Heart right ventricle (tissue), 16 donors: ENCODE measurements at places on chromosomes 6 and 20. TPM values are rescaled to one million over a fixed set of nuclear protein-coding genes. Genes with fewer than 3 reads are reported as not detected.

Gene TXLNB
- 93.3 TPM for total RNA-seq

Gene CPXM1
- 1.4 TPM for total RNA-seq

Gene NOX3
- total RNA-seq: not detected

Gene COL19A1
- total RNA-seq: 2.8 TPM

Gene EDN3
- not detected for total RNA-seq

Gene RCAN2
- 298 TPM for total RNA-seq

Gene RNF182
- total RNA-seq: not detected

Gene HEY2
- total RNA-seq: 32.0 TPM

Gene BCAS1
- total RNA-seq: not detected

Gene NANP
- total RNA-seq: 4.2 TPM

DNA sequence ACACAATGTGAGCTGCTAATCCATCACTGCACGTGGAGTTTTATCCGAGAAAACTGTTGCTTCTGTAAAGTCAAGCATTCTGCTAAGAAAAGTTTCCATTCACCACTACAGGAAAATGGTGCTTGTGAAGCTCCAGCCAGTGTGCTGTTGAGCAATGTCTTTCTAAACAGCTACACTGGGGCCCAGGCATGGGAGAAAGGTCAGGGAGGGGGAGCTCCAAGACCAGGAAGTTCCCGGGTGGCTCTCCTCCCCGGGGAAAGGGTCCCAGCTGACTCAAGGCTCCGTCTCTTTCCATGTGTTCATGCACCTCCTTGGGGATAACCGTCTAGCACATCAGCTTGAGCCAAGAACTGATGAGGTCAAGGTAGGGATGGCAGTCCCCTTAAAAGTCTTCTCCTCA is 20.5 kb downstream of the RPP40 start:
- H3K4me3 ChIP-seq: no peak overlapping the region
- H3K36me3 ChIP-seq: no peaks in the 10 kb centered on the region
- H3K4me1 ChIP-seq: no peaks in the 10 kb centered on the region
- DNase-seq: no peak
- no peaks in the 10 kb centered on the region for H3K27me3 ChIP-seq

- H3K36me3 ChIP-seq: no peaks in the 10 kb centered on the region
- no peak for DNase-seq
- no peaks in the 10 kb centered on the region for H3K4me1 ChIP-seq
- H3K4me3 ChIP-seq: no peak overlapping the region
- no peak overlapping the region for H3K27ac ChIP-seq
These were observed 72.3 kb upstream of the CD2AP start for GRCh38 chr6:47405273-47405672.

- no peak overlapping the region for H3K4me3 ChIP-seq
- no peaks in the 10 kb centered on the region for H3K36me3 ChIP-seq
- no peaks in the 10 kb centered on the region for H3K27me3 ChIP-seq
- H3K4me1 ChIP-seq: peaks cover 11% of the 10 kb centered on the region
- DNase-seq: peak; percentile 19
- H3K27ac ChIP-seq: no peak overlapping the region
These were observed 131.5 kb upstream of the F13A1 start for GRCh38 chr6:6452002-6452401.

GRCh38 chr6:126056355-126057004 is 70.1 kb downstream of the TRMT11 start:
- no peaks in the 10 kb centered on the region for H3K36me3 ChIP-seq
- H3K27me3 ChIP-seq: no peaks in the 10 kb centered on the region
- H3K4me1 ChIP-seq: peaks cover 10% of the 10 kb centered on the region
- no peak overlapping the region for H3K4me3 ChIP-seq

GRCh38 chr6:29964518-29964886 is 22.2 kb downstream of the HLA-A start:
- peak overlapping the region; percentile 85 for H3K27ac ChIP-seq
- peak overlapping the region; percentile 31 for H3K4me3 ChIP-seq
- H3K27me3 ChIP-seq: no peaks in the 10 kb centered on the region
- H3K36me3 ChIP-seq: no peaks in the 10 kb centered on the region
- DNase-seq: no peak

GRCh38 chr6:166027761-166028160 is 139.9 kb downstream of the TBXT start:
- no peak for DNase-seq
- H3K4me3 ChIP-seq: no peak overlapping the region
- H3K4me1 ChIP-seq: peaks cover 7% of the 10 kb centered on the region
- H3K27me3 ChIP-seq: no peaks in the 10 kb centered on the region
- no peaks in the 10 kb centered on the region for H3K36me3 ChIP-seq
- no peak overlapping the region for H3K27ac ChIP-seq

DNA sequence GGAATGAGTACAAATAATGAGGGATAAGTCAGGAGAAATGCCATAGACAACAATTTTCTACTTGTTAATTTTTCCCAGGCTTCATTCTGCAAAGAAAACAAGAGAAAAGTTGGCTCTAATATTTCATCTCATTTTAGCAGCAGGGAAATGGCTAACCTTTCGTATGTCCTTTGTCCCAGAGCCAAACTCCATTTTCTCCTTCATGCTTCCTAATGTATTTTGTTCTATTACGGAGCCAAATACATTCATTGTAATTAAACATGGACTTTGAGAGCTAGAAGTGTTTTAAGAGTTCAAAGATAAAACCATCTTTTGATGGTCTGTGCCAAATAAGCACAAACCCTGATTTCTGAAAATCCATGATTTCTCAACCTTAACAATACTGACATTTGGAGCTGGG is 136.9 kb downstream of the PTCHD4 start:
- no peak overlapping the region for H3K4me3 ChIP-seq
- DNase-seq: no peak
- no peaks in the 10 kb centered on the region for H3K36me3 ChIP-seq
- no peak overlapping the region for H3K27ac ChIP-seq

- no peak overlapping the region for H3K27ac ChIP-seq
- H3K4me3 ChIP-seq: peak overlapping the region; percentile 92
- no peaks in the 10 kb centered on the region for H3K36me3 ChIP-seq
- H3K4me1 ChIP-seq: peaks cover 50% of the 10 kb centered on the region
- H3K27me3 ChIP-seq: no peaks in the 10 kb centered on the region
- no peak for DNase-seq
These were observed 981 bp downstream of the HM13 start for GRCh38 chr20:31515072-31515774.

GRCh38 chr6:152952045-152952444 is 30.8 kb downstream of the FBXO5 start:
- no peaks in the 10 kb centered on the region for H3K4me1 ChIP-seq
- DNase-seq: no peak
- no peak overlapping the region for H3K4me3 ChIP-seq
- H3K27ac ChIP-seq: no peak overlapping the region
- H3K27me3 ChIP-seq: no peaks in the 10 kb centered on the region
- H3K36me3 ChIP-seq: no peaks in the 10 kb centered on the region

GRCh38 chr6:132443206-132443605 is 41.9 kb upstream of the MOXD1 start:
- no peak for DNase-seq
- no peaks in the 10 kb centered on the region for H3K27me3 ChIP-seq
- H3K27ac ChIP-seq: no peak overlapping the region
- no peaks in the 10 kb centered on the region for H3K4me1 ChIP-seq

- DNase-seq: no peak
- H3K36me3 ChIP-seq: peaks cover 87% of the 10 kb centered on the region
- H3K27ac ChIP-seq: no peak overlapping the region
- no peak overlapping the region for H3K4me3 ChIP-seq
- no peaks in the 10 kb centered on the region for H3K27me3 ChIP-seq
- H3K4me1 ChIP-seq: peaks cover 27% of the 10 kb centered on the region
These were observed 162.4 kb downstream of the DST start for GRCh38 chr6:56480246-56480645.

GRCh38 chr6:106913676-106914280 is 60.8 kb downstream of the CD24 start:
- no peak overlapping the region for H3K27ac ChIP-seq
- no peak for DNase-seq
- no peaks in the 10 kb centered on the region for H3K36me3 ChIP-seq

DNA sequence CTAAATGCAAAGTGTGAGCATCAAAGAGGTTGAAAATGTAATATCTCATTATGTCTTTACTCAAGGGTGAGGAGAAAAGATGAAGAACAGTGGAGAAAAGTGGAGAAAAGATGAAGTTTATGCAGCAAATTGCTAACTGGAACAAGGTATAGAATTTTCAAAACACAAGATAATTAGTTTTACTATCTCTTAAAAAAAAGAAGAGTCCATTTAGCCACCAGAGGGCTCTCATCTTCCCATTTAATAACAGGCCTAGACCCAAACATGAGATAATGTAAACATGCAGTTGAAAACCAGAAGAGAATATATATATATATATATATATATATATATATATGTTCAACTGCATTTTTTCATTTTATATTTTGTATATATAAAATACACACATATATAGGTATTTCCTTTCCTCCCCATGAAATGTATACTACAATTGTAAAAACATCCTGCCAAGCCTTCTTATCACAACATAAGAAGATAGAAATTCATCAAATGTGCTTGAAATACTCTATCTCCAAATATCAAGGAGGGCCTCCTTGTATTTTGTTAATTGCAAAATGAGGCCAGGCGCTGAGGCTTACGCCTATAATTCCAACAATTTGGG is 78.4 kb downstream of the ADTRP start:
- H3K4me3 ChIP-seq: no peak overlapping the region
- no peak for DNase-seq

- H3K27me3 ChIP-seq: no peaks in the 10 kb centered on the region
- no peak overlapping the region for H3K27ac ChIP-seq
- DNase-seq: no peak
- H3K36me3 ChIP-seq: no peaks in the 10 kb centered on the region
- H3K4me3 ChIP-seq: no peak overlapping the region
These were observed 9.0 kb downstream of the METTL24 start for GRCh38 chr6:110348961-110349690.

DNA sequence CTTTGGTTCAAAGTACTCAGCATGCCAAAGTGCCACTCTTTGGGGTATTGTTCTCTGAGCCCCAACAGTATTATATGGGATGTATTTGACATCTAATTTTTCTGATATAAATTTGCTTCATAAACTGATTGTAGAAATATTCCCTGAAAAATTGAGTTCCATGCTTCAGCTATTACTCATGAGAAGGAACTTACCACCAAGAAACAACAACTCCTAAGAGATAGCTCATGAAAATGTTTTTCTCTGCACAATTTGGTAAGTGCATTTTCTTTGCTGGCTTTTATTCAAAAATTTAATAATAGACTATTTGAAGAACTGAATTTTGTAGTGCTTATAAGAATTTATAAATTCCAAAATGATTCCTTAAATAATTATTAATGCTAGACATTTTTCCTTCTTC is 12.8 kb upstream of the TPD52L1 start:
- H3K27ac ChIP-seq: no peak overlapping the region
- H3K27me3 ChIP-seq: no peaks in the 10 kb centered on the region
- no peaks in the 10 kb centered on the region for H3K4me1 ChIP-seq
- DNase-seq: no peak
- H3K36me3 ChIP-seq: no peaks in the 10 kb centered on the region
- no peak overlapping the region for H3K4me3 ChIP-seq

DNA sequence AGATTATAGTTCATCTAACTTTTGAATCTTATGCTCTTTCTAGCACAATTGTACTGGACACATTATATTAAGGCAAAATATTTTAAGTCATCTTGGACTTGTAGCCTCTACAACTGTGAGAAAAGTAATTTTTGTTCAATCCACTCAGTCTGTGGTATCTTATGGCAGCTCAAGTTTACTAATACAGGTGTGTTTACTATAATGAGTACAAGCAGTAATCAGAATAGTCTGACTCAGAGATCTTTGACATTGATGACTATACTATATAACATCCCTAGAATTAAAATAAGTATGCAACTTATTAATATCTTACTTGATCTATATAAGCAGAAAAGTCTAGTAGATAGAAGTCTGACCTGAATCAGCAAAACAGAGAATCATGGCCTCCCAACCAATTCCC is 40.7 kb upstream of the PRSS16 start:
- no peak for DNase-seq
- no peak overlapping the region for H3K4me3 ChIP-seq
- no peaks in the 10 kb centered on the region for H3K36me3 ChIP-seq

DNA sequence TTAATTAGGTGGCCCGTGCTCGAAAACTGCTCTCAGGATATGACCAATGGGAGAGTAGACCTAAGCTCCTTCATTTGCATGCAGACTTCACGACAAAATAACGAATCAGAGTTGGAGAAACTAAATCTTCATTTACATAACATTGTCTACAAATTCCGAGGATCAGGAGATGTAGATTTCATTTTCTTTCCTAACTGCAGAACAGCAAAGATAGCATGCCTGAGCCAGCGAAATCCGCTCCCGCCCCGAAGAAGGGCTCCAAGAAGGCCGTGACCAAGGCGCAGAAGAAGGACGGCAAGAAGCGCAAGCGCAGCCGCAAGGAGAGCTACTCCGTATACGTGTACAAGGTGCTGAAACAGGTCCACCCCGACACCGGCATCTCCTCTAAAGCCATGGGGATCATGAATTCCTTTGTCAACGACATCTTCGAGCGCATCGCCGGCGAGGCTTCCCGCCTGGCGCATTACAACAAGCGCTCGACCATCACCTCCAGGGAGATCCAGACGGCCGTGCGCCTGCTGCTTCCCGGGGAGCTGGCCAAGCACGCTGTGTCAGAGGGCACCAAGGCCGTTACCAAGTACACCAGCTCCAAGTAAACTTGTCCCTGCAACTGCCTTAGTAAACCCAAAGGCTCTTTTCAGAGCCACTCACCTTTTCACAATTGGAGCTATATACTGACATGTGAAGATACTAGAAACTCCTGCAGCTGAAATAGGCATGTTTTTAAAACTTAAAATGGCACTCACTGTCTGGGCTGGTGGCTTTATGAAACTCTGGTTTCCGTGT is 96.5 kb downstream of the HFE start:
- no peaks in the 10 kb centered on the region for H3K36me3 ChIP-seq
- peak overlapping the region; percentile 69 for H3K4me3 ChIP-seq
- H3K27me3 ChIP-seq: peaks cover 8% of the 10 kb centered on the region
- H3K27ac ChIP-seq: peak overlapping the region; percentile 84
- peaks cover 16% of the 10 kb centered on the region for H3K4me1 ChIP-seq

DNA sequence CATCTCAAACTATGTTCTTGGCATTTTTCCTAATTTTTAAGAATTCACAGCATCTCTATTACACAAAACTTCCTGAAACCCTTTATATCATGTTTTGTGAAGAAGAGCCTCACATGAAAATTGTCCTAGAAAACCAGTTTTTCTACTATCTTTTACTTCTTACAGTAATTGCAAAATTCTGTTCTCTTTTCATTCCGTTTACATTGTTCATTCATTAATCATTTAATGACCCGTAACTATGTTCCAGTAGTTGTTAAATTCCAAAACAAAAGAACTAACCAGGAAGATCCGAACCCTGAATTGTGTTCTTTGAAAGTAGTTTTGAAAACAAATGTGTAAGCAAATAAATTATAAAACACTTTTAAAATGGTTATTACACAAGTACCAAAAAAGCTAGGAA is 597.0 kb downstream of the EYS start:
- DNase-seq: no peak
- no peak overlapping the region for H3K4me3 ChIP-seq
- no peaks in the 10 kb centered on the region for H3K36me3 ChIP-seq
- no peak overlapping the region for H3K27ac ChIP-seq
